ENCODE measurements at places on chromosomes 16 and 17.
A peak's percentile ranks its signal among the peaks of the same experiment; 100 is the strongest.

GRCh38 chr17:32266051-32266388 lies 388 bp downstream of the RHBDL3 start:
- no peak for DNase-seq

DNA sequence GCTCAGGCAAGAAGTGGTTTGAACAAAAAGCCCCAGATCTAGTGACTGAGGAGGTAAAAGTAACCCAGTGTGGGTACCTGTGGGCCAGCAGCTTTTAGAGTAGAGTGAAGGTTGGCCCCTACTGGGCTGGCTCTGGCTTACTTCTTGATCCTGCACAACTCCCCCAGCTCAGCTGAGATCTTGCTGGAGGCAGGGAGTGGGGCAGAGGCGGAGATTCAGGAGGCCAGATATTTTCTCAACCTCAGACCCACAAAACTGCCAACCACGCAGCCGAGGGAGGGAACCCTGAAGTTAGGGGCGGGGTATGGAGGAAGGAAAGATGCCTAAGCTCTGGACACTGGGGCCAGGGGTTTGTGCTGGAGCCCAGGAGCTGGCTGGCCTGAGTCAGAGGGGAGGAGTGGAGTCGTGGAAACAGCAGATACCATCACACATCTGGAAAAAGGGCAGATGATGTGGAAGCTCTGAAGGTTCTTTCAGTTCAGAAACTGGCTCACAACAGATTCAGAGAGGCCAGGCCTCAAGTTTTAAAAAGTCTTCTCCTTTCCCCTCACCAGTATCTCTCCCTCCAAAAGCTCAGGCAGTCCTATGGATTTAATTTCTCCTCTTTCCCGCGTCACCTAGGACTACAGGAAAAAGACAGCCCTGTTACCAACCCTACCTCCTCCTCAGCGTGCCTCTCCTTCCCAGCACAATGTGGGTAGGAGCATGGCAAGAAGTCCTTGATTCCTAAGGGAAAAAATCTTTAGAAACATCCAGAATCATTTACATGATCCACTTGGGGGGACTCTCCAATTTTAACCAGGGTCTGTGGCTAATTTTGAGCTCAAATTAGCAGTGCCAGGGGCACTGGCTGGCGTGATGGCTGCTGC lies 48.1 kb downstream of the MYO18A start:
- no peak for DNase-seq

DNA sequence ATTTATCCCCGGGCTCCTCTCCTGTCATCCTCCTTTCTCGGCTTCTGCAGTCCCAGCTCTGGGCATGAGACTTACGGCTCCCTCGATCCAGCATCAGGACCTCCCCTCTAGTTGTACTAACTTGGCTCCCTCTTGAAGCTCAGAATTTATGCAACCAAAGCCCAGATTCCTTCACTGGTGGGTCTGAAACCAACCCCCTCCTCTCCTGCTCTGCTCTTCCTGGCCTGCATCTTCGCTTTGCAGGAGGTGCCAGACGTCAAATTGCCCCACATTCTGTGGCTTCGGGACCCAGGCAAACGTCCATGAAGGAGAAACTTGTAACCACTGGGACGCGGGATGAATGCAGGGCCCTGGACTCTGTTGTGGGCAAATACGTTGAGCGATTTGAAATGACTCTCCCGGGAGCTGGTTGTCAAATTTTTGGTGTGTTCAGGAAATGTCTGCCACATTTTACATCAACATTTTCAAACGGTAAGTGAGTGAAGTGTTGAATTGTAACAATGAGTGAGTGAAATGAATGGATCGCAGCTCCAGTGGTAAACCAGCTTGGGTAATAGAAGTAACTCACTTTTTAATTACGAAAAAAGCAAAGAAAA lies 29.3 kb upstream of the ELAC2 start:
- no peak for DNase-seq

DNA sequence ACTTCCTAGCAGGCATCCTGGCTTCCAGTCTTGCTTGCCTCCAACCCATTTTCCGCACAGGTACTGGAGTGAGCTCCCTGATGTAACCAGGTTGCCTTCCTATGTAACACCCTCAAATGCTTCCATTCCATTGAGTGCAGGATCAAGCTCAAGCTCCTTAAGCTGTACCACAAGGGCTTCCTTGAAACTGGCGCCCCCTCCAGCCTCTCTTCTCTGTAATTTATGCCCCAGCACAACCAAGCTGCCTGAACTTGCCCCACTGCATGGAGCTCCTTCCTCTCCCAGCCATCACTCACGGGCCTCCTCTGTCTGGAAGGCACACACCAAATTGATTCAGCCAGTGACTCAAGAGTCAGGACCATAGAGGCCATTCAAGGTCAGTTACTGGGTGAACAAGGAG lies 234.8 kb upstream of the RPL38 start:
- no peak for DNase-seq

GRCh38 chr17:12229335-12229734 lies 208.7 kb downstream of the MAP2K4 start:
- no peak for DNase-seq

DNA sequence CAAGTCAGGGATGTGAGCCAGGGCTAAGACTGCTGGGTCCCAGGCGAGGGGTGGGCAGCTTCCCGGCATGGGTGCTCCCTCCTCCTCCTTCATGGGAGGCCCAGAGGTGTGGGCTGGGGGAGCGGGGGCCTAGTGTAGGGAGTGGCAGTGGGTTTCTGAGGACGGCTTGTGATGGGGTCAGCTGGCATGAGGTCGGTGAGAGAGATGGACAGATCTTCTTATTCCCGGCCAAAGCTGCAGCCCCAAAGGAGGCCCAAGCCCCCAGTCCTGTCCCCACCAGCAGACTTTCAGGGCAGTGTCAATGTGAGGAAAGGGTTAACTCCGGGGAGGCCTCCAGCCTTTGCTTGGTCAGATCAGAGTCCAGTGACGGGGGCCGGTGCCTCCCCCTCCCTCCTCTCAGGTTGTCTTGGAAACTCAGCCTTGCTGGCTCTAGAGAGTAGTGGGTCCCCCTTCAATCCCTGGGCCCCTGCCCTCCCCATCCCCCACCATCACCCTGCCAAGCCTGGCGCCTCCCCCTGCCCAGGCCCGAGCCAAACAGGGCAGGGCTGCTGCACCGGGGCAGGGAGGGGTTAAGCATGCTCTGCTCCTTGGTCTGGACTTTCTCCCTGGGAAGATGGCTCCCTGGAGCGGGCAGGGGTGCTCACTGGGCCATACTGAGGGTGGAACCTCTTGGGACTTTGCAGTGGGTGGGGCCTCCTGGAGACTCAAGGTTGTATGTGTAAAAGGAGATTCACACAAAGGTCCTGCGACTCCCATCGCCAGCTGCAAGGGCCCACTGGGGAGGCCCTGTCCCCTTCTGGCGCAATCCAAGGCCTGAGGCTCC lies 12.4 kb downstream of the NAT9 start:
- no peak for DNase-seq

- peak; percentile 72 for DNase-seq
These were observed 40.1 kb downstream of the MYO18A start for GRCh38 chr17:29140051-29140621.

DNA sequence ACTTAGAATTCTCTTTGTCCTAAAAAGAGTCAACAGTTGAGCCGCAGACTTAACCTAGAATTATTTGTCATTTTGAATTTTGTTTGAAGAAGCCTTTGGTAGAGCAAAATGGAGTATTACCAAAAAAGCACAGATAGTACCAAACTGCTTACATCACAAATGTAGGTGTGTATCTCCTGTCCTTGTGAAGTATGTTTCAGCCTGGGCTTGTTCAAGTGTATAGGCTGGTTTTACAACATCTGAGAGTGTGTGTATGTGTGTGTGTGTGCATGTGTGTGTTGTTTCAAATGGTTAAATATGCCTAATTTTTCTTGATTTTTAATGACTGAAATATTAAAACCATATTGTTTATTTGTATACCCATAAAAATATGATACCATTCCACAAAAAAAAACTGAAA lies 188.7 kb upstream of the AXIN2 start:
- DNase-seq, result no peak

- no peak for DNase-seq
These were observed 182.0 kb upstream of the IRX5 start for GRCh38 chr16:54748611-54749190.

- no peak for DNase-seq
These were observed 542.1 kb downstream of the XYLT1 start for GRCh38 chr16:16928532-16929109.

GRCh38 chr16:1688807-1689560 lies 10.9 kb downstream of the JPT2 start:
- no peak for DNase-seq

- DNase-seq, result no peak
These were observed 65.9 kb downstream of the TUBD1 start for GRCh38 chr17:59826706-59827453.

DNA sequence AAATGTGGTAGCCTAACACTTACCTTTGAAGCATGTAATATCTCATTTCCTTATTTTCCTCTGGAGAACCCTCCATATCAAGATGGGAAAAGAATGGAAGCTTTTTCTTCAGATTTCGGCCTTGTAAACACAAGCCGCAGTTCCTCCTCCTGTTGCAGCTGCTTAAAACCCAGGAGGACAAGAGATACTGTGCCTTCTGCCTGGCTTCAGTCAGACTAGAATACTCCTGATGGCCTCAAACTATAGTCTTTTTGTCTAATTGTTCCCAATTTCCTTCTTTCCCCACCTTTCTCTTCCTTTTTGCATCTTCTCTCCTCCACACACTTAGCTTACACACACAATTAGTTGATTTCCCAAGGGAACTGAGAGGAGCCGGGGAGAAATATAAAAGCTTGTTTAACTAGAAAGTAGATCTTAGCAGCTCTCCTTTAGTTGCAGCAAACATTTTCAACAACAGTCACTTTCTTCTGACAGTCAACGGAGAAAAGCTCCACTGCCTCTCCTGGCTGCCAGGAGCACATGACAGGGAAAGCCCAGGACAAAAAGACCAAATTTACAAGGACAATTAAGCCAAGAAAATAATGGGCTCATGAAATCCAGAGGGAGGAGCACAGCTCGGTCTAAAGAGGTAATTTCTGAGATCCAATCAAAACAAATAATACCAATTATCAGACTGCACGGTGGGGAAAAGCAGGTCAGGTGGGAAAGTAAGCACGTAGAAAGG lies 76.4 kb upstream of the C17orf78 start:
- no peak for DNase-seq

GRCh38 chr17:45749831-45750335 lies 34.2 kb upstream of the CRHR1 start:
- DNase-seq, result no peak

DNA sequence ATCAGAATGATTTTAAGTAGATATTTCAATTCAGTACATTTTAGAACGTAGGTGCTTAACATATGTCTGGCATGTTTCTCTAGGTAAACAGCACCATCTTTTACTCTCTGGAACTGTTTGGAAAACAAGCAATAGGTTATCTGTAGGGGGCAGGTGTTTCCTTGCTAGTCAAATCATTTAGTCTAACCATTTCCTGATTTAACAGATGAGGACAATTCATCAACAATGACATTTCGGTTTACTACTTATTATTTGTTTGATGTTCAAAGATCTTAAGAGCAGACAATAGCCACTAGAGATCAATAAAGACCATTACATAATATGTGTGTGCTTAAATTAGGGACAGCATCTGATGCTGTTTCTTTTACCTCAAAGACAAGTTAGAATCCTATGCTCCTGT lies 173.1 kb downstream of the CEP112 start:
- no peak for DNase-seq

DNA sequence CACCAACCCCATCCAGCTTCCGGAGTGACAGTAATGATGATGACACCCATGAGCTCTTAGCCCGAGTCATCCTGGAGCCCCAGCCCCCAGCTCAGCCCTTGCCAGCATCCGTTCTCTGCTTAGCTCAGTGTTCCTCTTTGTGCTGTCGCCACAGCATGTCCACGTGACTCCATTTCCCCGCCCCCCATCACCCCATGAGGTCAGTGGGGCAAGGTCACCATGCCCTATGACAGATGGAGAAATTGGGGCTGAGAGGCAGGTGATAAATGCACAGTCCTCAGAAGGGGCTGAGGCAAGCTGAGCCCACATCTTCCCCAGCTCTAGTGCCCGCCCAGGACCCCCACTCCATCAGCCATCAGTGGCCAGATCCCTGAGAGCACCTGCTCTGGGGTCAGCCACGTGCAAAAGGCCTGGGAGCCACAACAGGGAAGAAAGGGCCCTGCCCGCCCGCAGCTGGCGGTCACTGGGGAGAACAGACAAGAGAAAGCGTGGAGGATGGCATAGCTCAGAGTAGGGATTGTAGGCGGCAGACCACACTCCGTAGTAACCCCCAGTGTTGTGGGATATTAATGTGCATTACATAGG lies 17.1 kb downstream of the ITGB4 start:
- DNase-seq, result no peak

- DNase-seq, result no peak
These were observed 3.7 kb downstream of the CMTM1 start for GRCh38 chr16:66569827-66570405.

GRCh38 chr17:9577373-9577709 lies 899 bp downstream of the CFAP52 start:
- DNase-seq, result no peak

DNA sequence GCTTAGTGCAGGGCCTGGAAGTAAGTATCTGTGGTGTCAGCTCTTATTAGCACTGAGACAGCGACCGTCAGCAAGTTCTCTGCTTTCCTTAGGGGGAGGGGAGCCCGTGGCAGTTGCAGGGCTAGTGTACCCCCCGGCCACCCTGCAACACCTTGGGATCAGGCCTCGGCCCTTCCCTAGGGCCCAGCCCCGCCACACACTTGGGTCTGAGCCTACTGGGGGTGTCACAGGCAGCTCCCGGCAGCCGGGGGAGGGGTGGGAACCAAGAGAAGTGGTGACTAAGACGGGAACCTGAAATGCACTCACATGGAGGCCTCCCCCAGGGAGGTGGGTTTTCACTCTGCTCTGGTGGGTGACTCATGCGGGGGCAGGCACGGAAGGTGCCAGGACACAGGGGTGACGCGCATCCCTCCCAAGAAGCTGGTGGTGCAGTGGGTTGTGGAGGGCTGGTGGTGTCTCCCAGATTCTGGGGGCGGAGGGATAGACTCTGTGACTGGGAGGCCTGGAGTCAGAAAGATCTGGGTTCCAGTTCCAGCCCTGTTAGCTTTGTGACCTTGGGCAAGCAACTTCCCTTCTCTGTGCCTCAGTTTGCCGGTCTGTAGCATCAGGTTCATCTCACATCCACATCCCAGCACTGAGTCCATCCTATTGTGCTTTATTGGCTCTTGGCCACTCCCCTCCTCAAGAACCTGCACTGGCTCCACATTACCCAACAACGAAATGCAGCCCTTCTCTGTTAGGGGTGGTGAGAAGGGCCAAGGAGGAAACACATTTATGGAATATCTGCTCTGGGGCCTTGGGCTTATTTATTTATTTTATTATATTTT lies 44.5 kb downstream of the LAT start:
- peak; percentile 82 for DNase-seq

DNA sequence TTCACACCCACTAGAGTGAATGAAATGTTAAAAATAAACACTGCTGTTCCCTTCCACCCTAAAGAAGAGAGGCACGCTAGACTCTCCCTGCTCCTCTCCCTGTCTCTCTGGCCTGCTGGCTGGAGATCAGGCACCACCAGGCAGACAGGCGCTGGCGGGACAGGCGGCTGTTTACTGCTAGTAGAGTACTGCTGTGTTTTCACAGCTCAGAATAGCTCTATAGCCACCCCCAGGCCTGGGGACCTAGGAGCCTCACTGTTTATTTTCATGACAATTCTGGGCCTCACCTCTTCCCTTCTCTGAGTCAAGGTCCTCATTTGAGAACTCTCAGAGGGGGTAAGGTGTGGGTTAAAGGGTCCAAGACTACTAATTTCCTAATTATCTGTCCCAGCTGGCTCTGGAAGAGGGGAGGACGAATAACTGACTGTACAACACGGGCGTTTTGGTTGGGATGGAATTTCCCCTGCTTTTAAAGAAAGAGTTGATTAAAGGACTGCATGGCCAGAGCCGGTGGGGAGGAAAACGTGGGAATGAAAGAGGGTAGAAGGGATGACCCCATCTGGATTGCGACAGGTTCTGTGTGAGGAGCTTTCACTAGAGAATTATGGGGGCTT lies 9.0 kb upstream of the G6PC1 start:
- no peak for DNase-seq

GRCh38 chr16:24734382-24734781 lies 4.9 kb downstream of the TNRC6A start:
- no peak for DNase-seq

Measured in WERI-Rb-1 (cell line).